ENCODE measurements at places on chromosomes 5 and 9.

DNA sequence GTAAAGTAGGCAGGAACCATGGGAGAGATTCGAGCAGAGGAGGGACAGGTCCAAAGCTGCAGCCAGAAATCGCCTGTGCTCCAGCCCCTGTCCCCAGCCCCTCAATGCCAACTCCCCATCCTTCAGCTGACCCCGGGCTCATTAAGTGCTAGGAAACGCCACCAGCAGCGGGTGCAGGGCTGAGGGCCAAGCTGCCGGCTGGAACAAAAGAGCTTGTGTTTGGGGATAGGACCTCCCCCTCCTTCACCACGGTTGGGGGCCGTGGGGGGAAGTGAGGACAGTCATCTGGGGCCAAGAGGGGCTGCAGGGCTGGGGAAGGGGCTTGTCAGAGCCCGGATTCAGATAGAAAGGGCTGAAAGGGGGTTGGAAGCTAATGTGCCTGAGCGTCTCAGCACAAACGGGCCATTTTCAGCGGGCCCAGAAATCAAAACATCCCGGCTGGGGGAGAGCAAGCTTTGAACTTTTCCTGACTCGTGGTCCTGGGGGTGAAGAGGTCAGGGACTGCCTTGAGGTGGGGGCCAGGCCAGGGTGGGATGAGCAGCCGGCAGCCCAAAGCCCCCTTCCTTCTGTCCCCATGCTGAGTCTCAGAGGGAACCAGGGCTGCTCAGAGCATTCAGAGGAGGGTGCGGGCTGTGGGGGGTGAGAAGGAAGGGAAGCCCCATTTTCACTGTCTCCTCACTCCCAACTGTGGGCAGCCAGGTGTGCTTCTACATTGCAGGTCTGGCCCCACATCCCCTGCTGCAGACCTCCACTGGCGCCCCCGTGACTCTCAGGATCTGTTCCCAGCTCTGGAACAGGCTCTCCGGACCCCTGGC lies 69.4 kb upstream of the DAB2IP start:
- no peak for DNase-seq

- DNase-seq: no peak
Observed at GRCh38 chr5:172640139-172640538, 924 bp upstream of the NEURL1B start.

DNA sequence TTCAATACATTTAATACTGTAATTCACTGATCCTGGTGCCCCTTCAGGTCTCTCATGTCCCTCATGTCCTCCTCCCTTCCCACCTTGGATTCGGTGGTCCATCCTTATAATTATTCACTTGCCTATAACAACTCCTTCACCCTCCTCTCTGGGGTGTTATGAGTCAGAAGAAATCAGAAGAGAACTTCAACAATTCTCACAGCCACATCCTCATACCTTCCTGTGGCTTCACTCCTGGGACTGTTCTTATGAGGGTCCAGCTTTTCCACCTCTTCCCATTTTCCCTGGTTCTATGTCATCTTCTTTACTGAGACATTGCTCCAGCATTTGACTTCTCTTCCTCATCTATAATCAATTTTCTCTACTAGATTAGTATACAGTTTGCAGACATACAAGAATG lies 406.1 kb downstream of the NR2F1-AS1 start:
- DNase-seq: no peak

GRCh38 chr9:15244001-15244441 lies 63.0 kb downstream of the TTC39B start:
- peak; percentile 72 for DNase-seq

GRCh38 chr5:31268256-31268655 lies 74.8 kb downstream of the CDH6 start:
- no peak for DNase-seq

DNA sequence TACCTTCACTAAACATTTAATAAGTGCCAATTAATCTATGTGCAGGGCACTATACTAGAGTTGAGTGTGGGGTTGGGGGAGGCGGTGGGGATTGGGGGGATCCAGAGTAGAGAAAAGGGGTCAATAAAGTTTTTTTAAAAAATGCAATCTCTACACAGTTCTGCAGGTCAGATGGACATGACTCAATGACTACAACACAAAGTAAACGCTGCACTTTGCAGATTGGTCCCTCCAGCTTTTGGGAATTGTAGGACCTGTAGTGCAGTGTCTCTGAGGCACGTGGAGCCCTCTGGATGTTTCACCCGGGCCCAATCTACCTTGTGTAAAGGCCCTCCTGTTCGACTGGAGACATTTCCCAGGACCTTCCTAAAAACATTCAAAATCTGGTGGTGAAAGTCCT lies 43.5 kb downstream of the SEMA6A start:
- no peak for DNase-seq

DNA sequence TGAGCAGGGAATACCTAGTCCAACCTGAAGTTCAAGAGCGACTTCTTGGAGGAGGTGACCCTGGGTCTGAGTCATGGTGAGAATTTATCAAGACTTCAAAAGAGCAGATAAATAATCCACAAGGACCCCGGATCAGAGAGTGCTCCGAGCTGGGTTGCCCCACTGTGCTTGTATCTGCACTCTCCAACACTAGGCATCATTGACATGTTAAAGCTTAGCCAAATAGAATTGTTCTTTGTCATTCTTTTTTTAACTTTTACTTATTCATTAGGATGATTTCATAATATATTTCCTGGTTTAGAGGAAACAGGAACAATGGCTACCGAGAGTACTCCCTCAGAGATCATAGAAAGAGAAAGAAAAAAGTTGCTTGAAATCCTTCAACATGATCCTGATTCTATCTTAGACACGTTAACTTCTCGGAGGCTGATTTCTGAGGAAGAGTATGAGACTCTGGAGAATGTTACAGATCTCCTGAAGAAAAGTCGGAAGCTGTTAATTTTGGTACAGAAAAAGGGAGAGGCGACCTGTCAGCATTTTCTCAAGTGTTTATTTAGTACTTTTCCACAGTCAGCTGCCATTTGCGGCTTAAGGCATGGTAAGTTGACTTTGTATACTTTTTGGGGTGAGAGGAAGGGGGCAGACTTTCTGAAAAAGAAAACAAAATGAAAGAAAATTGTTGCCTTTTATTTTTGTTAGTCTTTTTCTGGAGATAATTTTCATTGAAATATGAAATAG lies at the start of gene CARD6:
TSS of gene CARD6 (plus strand) at position 300 of the 738 bp plus-strand sequence. CDS start at position 316, 16 bp downstream.
- DNase-seq: no peak

- no peak for DNase-seq
Observed at GRCh38 chr9:38697776-38698300, 22.1 kb downstream of the FAM240B start.

DNA sequence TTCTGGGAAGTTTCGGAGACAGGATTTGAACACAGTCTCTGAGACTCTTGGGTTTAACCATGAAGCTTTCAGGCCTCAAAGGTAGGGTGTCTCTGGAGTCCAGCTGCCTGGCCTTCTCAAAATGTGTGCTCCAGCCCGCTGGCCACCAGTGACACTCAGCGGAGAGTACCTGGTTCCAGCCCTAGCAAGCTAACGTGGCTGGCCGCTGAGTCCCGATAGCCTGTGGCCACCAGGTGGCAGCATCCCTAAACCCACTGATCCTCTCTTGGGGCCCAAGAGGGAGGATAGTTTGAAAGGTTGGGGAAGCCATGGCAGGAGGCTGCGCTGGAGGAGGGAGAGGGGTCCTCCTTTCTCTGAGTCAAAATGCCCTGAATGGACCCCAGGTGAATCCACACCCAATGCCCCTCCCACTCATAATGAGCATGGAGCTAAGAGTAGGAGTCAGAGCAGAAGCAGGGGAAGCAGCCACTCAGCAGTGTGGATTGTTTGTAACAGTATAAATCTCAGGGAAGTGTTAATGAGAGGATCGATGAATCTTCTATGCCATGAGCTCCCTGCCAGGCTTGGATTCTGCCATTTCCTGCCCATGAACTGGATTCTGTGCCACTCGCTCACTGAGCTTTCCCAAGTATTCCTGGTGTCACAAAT lies 5.4 kb upstream of the TIFAB start:
- peak; percentile 47 for DNase-seq

GRCh38 chr9:18385696-18386490 lies 88.1 kb upstream of the ADAMTSL1 start:
- DNase-seq: peak; percentile 74

DNA sequence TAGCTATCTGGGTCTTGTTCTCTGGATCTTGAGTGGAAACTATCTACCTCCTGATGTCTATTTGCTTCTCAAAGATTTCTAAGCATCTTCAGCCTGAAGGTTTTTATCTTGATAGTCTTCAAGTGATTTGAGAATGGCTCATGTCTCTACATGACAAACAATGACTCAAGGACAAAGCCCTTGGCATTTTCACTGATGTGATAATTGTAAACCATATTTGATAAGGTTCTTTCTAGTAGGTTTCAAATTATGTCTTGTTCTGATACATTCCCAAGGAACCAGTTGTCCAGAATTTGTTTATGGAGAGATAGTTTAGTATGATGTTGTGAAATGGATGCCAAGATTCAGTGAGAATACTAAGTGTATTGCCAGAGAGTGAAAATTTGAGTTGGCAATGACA lies 1079.3 kb upstream of the CDH9 start:
- DNase-seq: no peak

DNA sequence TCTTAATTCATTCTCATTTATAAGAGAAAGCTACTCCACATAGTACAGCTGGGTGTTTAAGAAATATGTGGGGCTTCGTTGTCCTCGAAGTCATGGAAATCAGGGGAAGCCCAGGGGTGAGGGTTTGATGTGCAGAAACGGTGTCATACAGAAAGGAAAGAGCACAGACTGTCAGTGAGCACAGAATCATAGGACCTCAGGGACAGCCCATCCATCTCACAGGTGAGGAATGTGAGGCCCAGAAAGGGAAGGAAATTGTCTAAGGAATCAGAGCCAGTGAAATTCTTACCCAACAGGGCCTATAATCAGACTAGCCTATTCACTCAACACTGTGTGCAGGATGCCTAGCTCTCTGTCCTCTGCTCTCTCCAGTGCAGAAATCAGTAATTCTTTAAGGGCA lies 535.6 kb downstream of the SPOCK1 start:
- DNase-seq: no peak

- no peak for DNase-seq
Observed at GRCh38 chr9:135249711-135250110, 162.2 kb downstream of the OLFM1 start.

- DNase-seq: no peak
Observed at GRCh38 chr5:1759378-1759970, 40.2 kb downstream of the MRPL36 start.

GRCh38 chr9:101478444-101478843 lies 42.9 kb upstream of the ALDOB start:
- no peak for DNase-seq

DNA sequence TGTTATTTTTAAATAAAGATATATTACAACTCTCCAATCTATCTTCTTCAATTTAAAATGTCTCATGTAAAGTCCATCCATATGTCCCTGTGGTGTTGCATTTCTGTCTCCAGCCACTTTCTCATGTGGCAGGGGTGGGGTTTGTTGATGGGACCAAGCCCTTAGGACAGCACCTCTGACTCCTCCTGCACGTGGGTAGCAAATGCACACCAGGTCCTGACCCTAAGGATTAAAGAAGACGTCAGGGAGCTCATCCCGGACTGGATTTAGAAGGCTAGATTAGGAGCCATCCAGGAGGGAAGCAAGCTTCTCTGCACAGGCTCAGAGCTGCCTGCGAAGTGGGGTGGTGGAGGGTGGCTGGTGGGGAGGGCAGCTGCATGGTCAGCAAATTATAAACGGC lies 38.9 kb upstream of the FAM120AOS start:
- no peak for DNase-seq

- no peak for DNase-seq
Observed at GRCh38 chr5:179435731-179436315, 90.6 kb upstream of the ADAMTS2 start.

All from fibroblast of skin of scalp (primary cell).